Stimulated activated CD8-positive, alpha-beta memory T cell treated with anti-CD3 and anti-CD28 coated beads, Interleukin-15, amount 100 ng/mL, for 24 hours (primary cell): ENCODE measurements at places on chromosomes 6 and 20.

DNA sequence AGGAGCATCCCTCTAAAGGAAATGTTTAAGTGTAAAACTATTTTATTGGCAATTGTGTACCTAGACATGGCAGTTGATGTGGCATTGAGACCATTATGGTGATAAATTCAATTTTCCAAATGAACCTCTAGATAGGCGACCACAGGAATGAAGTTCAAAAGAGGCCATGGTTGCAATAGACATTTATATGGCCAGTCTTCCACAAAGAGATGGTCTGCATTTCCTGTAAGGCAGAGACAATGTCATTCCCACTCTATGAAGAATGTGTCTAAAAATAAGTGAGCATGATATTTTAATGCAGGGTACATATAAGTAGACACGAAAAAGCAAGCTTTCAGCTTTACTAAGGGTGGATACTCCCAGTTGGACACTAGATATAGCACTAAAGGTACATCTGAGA, 40.9 kb downstream of the THEMIS start:
- no peak for DNase-seq

DNA sequence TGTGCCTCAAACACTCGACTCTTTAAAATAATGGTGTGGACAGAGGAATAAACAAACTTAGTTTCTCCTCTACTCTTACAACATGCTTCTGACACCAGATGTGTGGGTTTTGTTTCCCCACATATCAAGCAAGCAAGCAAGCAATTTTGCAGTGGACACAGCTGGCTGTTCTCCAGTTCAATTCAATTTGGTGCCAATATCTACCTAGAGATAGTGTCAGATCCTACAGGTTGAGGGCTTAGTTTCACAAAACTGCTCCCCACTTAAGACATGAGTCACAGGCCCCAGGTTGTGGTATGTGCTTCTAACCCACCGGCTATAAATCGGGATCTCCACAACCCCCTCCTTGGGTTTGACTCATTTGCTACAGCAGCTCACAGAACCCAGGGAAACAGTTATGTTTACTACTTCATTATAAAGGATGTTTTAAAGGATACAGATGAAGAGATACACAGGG, 131.4 kb upstream of the TRAF3IP2 start:
- no peak for DNase-seq

GRCh38 chr6:31402324-31403282, 792 bp upstream of the MICA start:
- no peak for DNase-seq

DNA sequence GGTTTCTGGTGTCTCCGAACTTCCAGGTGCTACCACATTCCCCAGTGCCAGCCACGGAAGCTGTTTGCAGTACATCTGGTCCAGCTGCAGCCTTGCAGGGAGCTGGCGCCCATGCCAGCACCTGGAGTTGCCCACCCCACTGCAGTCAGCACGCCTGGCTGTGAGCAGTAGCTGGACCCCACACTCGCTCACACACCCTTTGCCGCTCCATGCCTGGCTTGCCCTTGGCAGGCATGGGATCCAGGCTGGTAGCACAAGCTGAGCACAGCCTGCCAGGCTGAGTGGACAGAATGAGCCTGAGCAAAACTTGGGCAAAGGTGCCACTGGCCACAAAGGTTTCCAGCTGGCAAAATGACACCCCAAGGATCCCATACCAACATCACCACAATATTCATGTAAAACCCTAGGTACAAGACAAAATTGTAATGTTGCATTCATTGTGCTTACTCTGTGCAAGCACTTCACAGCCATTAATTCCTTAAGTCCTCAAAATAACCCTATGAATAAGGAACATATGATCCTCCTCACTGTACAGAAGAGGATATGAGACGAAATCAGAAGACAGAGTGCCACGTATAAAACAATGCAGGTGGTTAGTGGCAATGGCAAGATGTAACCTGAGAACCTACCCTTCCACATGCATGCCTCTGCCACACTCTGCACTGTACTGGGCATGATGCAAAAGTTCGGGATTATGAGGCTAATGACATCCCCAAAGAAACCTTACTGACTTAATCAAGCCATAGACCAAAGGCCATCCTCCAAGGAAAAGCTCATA, 18.3 kb downstream of the KIF16B start:
- no peak for DNase-seq

GRCh38 chr20:43863330-43863729, 51.3 kb upstream of the TOX2 start:
- DNase-seq, result no peak

DNA sequence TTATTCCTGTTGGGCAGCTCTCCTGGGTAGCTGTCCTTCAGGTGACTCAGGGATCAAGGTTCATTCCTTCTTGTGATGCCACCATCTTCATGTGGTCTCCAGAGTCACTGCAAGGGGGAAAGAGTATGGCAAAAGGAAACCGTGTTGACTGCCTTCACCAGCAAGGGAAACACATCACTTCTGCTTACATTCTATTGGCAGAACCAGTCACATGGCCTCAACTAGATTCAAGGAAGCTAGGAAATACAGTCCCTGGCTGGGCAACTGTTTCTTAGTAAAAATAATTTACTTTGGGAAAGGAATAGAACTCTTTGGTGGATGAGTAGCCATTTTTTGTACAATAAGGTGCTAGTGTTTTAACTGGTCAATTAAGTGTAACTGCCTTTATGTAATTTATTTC, 5.3 kb downstream of the ANKRD6 start:
- DNase-seq, result no peak

DNA sequence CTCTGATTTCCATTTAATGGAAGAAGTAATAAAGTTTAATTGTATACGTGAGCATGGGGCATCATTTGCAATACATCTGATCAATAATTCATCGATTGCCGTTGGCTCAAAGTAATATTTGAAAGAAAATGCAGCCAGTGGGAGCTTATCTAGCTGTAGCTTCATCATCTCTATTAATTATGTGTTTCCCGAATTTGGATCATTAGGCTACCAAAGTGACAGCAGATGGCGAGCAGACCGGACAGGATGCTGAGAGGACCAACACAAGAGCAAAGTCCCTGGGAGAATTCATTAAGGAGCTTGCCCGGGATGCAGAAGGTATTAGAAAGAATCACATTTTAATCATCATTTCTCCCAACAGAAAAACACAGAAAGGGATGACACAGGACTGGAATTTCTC, 327.1 kb downstream of the ARHGAP18 start:
- no peak for DNase-seq

GRCh38 chr6:157552820-157553485, 172.0 kb downstream of the ZDHHC14 start:
- DNase-seq, result no peak

DNA sequence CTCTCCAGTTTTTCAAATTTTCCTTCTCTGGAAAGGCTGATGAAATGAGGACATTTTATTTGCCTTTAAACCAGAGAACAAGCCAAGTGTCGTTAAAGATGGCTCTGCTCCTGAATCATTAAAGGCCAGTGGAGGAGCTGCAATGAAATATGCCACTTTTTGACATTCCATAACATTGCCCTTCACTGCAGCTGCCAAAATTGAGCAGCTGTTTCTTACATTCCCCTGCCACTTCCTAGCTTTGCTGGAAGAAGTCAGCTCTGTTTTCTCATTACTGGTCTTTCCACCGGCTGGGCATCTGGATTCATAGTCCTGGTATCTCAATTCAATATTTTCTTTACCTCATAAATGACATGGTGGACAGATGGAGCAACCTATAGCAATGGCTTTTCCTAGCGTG, 45.5 kb upstream of the NRN1 start:
- no peak for DNase-seq
